ENCODE measurements at places on chromosomes 6 and 20.

GRCh38 chr6:54335871-54336270, 27.6 kb downstream of the TINAG start:
- DNase-seq = no peak

DNA sequence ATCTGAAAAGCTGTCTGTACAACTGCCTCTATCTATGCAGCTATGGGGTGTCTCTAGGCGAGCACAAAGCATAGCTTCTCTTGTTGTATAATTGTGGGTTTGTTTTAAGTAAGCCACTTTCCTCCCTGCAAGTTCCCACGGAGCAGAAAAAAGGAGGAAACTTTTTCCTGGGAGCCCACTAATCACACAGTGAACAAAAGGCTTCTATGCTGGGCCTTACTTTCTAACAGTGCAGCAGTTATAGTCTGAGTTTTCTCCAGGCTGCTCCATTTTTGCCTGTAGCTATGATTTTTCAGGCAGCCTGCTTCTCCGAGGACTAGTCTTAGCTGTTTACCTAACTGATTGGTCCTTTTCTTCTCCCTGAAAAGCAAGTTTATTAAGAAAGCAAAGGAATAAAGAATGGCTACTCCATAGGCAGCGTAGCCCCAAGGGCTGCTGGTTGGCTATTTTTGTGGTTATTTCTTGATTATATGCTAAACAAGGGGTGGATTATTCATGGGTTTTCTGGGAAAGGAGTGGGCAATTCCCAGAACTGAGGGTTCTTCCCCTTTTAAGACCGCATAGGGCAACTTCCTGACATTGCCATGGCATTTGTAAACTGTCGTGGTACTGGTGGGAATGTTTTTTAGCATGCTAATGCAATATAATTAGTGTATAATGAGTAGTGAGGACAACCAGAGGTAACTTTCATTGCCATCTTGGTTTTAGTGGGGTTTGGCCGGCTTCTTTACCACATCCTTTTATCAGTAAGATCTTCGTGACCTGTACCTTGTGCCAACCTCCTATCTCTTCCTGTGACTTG, 84.3 kb downstream of the OPRM1 start:
- no peak for DNase-seq

DNA sequence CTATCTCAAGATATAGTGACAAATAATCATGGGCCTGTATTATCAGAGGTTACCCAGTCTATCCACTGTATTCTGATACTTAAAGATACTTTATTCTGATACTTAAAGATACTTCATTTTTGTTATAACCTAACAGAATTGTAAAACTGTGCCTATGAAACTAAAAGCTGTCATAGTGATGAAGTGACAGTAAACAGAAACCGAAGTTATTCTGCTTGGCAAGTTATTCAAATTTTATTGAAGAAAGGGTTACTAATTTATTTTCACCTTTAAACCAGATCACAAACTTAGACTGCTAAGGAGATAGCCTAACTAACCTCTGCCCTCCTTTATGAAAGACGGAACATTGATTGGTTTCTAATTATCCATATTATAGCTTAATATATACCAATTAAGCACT, 604.6 kb upstream of the IMPG1 start:
- DNase-seq = no peak

GRCh38 chr6:44265722-44266233, 427 bp upstream of the NFKBIE start:
- DNase-seq = no peak

GRCh38 chr6:78744144-78744543, 123.2 kb upstream of the IRAK1BP1 start:
- DNase-seq = no peak

GRCh38 chr6:55239099-55239498, 64.8 kb downstream of the HCRTR2 start:
- no peak for DNase-seq

GRCh38 chr6:156996265-156996664, 219.1 kb downstream of the ARID1B start:
- DNase-seq = no peak

- DNase-seq = no peak
Measured at GRCh38 chr6:129597023-129597713, 112.8 kb downstream of the ARHGAP18 start.

GRCh38 chr6:91482498-91482897, 895.6 kb upstream of the MAP3K7 start:
- DNase-seq = no peak

DNA sequence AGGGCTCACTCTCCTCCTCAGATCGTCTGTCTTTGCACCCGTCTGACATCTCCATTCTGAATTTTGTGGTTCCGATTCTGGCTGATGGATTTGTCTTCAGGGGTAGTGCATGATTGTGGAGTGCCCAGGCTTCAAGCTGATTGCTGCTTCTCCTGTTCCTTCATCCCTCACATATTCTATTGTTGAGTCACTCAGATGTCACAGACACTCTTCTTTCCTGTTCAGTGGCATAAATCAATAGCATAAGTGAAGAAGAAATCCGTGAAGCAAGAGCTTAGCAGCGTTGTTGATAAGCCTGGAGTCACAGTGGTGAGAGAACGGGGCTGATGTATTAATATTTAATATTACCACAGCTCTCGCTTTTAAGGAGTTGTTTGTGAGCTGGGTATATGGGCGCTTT, 152.5 kb downstream of the MTHFD1L start:
- DNase-seq = no peak

DNA sequence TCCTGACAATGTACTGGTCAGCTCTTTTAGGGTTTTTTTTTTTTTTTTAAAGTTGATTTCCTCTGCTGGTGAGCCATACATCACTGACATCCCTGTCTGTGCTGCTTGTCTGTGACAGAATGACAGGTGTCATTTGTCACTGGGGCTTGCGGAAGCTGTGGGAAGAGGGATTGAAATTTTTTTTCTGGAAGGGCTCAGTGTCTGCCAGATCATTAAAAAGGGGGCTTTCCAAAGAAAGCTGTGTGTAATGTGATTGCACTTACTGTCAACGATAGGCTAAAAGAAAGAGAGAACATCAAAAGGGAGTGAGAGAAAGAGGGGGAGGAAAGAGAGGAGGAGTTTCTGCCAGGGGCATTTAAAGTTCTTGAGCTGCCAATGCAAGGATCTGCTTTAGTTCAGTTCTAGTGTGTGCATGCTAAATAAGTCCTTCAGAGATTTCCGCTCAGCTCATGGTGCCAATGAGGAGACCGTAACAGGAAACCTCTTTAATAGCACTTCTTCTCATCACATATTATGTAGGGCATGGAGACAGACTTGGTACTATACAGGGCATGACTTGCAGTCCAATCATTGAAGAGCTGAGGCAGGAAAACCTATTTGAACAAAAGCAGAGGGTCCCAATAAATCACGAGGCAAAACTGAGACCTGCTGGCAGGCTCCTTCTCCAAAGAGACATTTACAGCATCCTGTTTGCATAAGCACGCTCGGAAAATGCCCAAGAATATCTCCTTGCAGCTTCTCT, 177.2 kb downstream of the TSHZ2 start:
- no peak for DNase-seq

DNA sequence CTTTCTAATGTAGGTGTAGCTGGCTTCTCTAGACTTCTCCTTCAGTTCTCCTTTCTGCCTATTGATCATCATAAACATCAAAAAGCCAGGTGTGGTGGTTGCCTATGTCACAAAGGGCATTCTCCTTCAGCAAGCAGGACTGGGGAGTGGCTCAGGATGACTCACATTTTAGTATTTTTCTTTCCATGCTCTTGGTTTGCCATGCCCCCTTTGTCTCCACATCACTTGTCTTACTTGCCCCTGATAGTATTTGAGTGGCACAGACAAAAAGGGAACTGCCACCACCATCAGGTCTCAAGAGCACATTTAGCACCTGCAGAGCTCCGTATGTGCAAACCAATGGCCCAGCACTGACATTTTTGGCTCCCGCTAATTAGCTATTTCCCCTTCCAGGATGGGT, 698.8 kb downstream of the DHX35 start:
- DNase-seq = no peak

GRCh38 chr6:136846046-136846445, 23.7 kb downstream of the PEX7 start:
- no peak for DNase-seq

- DNase-seq = no peak
Measured at GRCh38 chr6:115001731-115002350, 659.0 kb upstream of the HS3ST5 start.

GRCh38 chr6:37698264-37699137, 818 bp upstream of the MDGA1 start:
- DNase-seq = peak; percentile 28

DNA sequence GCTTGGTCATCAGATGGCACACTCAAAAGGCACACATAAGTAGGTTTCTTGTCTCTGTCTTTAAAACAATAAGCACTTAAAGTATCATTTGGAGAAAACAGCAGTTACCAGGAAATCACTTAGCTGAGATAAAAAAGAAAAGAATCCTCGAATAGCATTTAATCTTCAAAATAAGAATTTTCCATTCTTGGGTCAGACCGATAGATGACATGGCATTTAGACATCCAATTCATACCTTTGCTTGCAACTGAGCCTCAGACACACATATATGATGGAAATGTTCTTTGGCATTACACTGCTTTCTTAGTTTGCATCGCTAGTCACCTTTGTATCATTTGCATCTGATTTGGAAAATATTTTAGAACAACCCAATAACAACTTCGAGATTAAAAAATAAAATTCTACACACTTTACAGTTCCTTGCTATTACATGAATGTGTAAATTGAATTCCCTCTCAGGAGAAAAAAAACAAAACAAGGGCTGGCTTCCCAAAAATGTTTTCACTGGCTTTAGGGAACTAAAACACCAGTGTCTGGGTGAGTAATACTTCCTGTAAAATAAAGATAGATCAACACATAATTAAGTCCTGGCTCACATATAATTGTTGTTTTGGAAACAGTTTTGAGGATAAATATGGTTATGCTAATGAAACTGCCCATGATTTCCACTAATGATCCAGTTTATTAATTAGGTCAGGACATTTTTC, 1.3 kb upstream of the RNF217 start:
- DNase-seq = no peak

- peak; percentile 41 for DNase-seq
Measured at GRCh38 chr6:90233994-90234393, 62.6 kb downstream of the BACH2 start.

- no peak for DNase-seq
Measured at GRCh38 chr6:2507016-2507415, 243.7 kb downstream of the MYLK4 start.

DNA sequence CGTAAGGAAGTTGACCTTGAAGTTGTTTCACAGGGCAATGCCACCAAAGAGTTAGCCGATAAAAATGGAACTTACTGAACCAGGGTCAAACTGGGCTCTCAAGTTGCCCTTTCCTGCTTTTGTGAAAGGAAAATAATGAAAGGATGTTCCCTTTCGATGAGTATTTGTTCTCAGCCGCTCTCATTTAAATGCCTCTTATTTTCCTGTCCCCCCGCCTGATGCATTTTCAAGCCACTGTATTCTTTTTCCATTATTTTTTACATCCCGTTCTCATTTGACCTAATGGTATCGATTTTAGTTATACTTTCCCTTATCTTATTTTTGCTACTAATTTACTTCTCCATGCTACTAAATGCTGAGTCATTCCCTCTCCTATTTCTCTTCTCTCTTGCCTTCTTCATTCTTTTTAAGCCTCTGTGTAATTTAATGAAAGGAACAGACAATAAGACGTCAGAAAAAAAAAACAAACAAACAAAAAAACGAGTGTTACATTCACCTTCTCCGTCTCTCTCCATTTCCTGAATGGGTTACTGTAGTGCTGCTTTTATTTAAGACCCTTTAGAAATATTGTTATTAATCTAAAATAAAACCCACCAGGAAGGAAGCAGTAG, 655 bp upstream of the NDUFAF4 start:
- no peak for DNase-seq

- DNase-seq = no peak
Measured at GRCh38 chr20:5504061-5504739, 187.4 kb upstream of the PROKR2 start.

GRCh38 chr6:26043384-26044139, 43.7 kb upstream of the HFE start:
- peak; percentile 27 for DNase-seq

- DNase-seq = no peak
Measured at GRCh38 chr6:121354764-121355163, 20.5 kb upstream of the TBC1D32 start.

- DNase-seq = no peak
Measured at GRCh38 chr6:144999127-144999526, 714.0 kb downstream of the UTRN start.
